ENCODE measurements at places on chromosomes 3 and 15. TPM values are rescaled to one million over a fixed set of nuclear protein-coding genes. Genes with fewer than 3 reads are reported as not detected.

CP gene
- 6.1 TPM for polyA plus RNA-seq

SAMD7 gene
- 0.25 TPM for polyA plus RNA-seq

PRR20G gene
- 10.5 TPM for polyA plus RNA-seq

CAMK2N2 gene
- polyA plus RNA-seq, result 0.40 TPM

GPR160 gene
- polyA plus RNA-seq, result 10.4 TPM

PLSCR2 gene
- 34.8 TPM for polyA plus RNA-seq

SLC9C1 gene
- polyA plus RNA-seq, result 20.0 TPM

CIDEC gene
- 2.9 TPM for polyA plus RNA-seq

C3orf20 gene
- polyA plus RNA-seq, result 16.5 TPM

CPLX3 gene
- polyA plus RNA-seq, result 3.6 TPM

DNA sequence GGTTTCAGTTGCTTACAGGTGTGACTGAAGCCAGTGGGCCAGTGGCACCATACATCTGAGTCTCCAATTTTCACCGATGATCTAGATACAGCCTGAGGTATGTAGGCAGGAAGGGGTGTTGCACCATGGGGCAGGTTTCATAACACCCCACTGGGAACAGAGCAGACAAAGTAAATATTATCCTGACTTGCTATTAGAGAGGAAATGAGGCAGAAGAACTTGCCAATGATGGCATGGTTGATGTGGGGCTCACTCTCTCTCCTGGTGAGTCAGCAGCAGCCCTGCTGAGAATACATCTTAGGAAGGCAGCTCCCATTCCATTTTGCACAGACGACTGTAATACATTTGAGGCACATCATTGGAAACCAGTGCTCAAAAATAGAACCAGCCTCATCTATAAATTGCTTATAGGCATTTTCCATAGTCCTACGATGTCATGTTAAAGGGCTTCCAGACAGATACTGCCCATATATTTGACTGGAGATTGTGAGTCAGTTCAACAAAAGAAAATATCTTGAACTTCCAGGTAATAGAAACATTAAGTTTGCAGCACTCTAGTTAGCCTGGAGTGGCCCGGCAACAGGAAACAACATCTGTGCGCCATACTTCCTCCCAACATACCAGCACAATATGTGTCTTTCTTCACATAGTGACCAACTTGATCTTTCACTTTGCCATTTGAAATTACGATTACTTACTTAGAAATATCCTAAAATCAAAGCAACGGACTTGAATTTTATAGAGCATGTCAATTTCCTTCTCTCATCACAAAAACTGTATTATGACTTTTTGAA is 175.5 kb downstream of the NECTIN3 start:
- no peak for DNase-seq
- no peaks in the 10 kb centered on the region for H3K27me3 ChIP-seq
- H3K4me3 ChIP-seq, result no peak overlapping the region
- no peaks in the 10 kb centered on the region for H3K4me1 ChIP-seq
- no peaks in the 10 kb centered on the region for H3K36me3 ChIP-seq
- no peak overlapping the region for H3K27ac ChIP-seq

- no peaks in the 10 kb centered on the region for H3K36me3 ChIP-seq
- H3K27me3 ChIP-seq, result no peaks in the 10 kb centered on the region
- no peaks in the 10 kb centered on the region for H3K4me1 ChIP-seq
- no peak for DNase-seq
Measured at GRCh38 chr3:190677001-190677400, 163.1 kb downstream of the IL1RAP start.

DNA sequence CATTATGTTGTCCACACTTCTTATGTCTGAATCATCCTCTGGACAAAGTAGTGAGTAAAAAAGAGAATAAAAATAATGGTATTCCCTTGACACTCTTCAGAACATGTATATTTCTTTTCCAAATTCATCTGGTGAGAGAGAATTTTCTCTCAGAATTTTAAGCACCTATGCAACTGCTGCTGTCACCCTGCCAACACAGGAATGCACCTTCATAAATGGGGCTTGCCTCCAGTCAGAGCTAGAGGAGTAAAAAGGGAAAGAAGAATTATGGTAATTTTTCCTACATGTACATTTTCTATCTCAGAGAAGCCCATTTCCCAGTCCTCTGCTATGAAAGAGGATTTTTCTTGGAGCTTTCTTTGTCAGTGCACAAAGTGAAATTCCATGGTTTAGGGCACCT is 92.2 kb upstream of the ALCAM start:
- H3K4me1 ChIP-seq, result no peaks in the 10 kb centered on the region
- H3K27me3 ChIP-seq, result no peaks in the 10 kb centered on the region
- no peak overlapping the region for H3K27ac ChIP-seq
- H3K36me3 ChIP-seq, result no peaks in the 10 kb centered on the region
- no peak overlapping the region for H3K4me3 ChIP-seq

DNA sequence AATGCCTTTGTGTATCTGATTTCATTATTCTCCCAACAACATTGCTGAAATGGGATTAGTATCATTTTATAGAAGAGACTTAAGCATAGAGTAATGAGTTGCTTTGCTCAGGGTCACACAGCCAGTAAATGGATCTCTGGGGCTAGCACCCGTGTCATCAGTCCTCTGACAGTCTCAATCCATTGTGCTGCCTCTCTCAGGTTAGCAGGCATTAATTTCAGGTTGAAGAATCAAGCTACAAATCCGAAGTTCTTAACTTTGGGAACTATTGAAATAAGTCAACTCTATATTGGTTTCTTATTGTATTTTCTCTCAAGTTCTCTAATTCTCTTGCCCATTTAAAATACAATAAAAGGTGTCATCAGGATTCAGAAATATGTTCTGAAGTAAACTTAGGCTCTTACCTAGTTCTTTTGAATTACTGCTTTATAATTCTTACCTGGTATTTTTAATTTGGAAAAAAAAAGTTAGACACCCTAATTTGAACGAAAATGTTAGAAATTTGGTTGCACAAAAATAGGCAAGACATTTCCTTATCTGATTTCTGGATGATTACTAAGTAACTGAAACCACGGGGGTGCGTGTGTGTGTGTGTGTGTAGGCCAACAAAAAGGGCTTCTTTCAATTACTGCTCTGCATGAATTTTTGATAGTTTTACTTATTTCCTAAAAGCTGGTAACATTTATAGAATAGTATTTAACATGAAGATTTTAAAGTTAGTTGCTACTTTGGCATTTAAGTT is 189.8 kb downstream of the MBNL1 start:
- H3K27ac ChIP-seq, result no peak overlapping the region
- H3K36me3 ChIP-seq, result no peaks in the 10 kb centered on the region
- H3K4me1 ChIP-seq, result peaks cover 6% of the 10 kb centered on the region
- no peaks in the 10 kb centered on the region for H3K27me3 ChIP-seq
- no peak for DNase-seq

GRCh38 chr3:185363662-185364203 is 797 bp downstream of the MAP3K13 start:
- peak overlapping the region; percentile 70 for H3K27ac ChIP-seq
- H3K27me3 ChIP-seq, result no peaks in the 10 kb centered on the region
- DNase-seq, result peak; percentile 28
- no peaks in the 10 kb centered on the region for H3K36me3 ChIP-seq
- peak overlapping the region; percentile 42 for H3K4me3 ChIP-seq
- peaks cover 6% of the 10 kb centered on the region for H3K4me1 ChIP-seq

GRCh38 chr15:42890161-42890913 is 30.2 kb downstream of the TTBK2 start:
- DNase-seq, result no peak
- H3K27ac ChIP-seq, result no peak overlapping the region
- H3K36me3 ChIP-seq, result no peaks in the 10 kb centered on the region
- H3K27me3 ChIP-seq, result no peaks in the 10 kb centered on the region

DNA sequence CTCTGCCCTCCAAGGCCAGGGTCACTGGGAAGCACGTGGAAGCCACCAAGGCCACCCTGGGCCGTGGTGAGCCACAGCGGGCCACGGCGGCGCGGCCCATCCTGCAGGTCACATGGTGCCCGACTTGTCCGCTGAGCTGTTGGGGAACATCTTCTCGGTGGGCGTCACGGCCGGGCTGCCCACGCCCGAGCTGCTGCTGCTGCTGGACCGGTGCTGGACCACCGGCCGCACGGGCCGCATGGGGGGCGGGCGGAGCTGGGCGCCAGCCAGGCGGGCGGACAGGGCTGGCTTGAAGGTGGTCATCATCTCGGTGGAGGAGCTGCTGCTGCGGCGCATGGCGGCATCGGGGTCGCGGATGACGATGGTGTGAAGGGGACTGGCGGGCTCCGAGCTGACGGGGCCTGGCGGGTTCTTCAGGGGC is 22.1 kb upstream of the RAD18 start:
- H3K36me3 ChIP-seq, result no peaks in the 10 kb centered on the region
- H3K4me1 ChIP-seq, result no peaks in the 10 kb centered on the region
- no peaks in the 10 kb centered on the region for H3K27me3 ChIP-seq
- no peak for DNase-seq
- no peak overlapping the region for H3K4me3 ChIP-seq

DNA sequence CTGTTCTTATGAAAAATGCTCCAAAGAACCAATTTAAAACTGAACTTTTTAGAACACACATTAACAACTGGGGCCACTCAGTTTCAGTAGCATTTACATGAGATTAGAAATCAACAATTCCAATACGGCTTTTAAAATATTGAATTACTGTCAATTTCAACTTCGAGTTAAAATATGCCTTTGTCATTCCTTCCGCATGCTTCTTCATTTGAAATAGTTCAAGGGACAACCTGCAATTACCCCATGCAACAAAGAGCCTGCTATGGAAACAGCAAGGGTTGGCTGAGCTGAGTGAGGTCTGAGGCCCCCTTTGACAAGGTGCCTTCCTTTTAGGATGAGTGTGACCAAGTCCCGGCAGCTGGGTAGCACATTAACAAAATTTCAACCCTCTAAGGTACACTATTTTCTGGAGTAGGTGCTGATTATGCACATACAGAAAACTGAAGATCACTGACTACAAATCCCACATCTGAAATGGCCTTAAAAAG is 11.6 kb downstream of the PDCD10 start:
- no peak for DNase-seq
- no peak overlapping the region for H3K4me3 ChIP-seq
- no peak overlapping the region for H3K27ac ChIP-seq
- no peaks in the 10 kb centered on the region for H3K36me3 ChIP-seq

GRCh38 chr3:129399895-129400357 is 28.5 kb downstream of the EFCAB12 start:
- peak; percentile 15 for DNase-seq
- H3K4me1 ChIP-seq, result peaks cover 11% of the 10 kb centered on the region
- peak overlapping the region; percentile 81 for H3K27ac ChIP-seq

GRCh38 chr15:60386615-60387014 is 11.2 kb downstream of the ANXA2 start:
- no peak overlapping the region for H3K4me3 ChIP-seq
- DNase-seq, result no peak
- no peaks in the 10 kb centered on the region for H3K36me3 ChIP-seq

DNA sequence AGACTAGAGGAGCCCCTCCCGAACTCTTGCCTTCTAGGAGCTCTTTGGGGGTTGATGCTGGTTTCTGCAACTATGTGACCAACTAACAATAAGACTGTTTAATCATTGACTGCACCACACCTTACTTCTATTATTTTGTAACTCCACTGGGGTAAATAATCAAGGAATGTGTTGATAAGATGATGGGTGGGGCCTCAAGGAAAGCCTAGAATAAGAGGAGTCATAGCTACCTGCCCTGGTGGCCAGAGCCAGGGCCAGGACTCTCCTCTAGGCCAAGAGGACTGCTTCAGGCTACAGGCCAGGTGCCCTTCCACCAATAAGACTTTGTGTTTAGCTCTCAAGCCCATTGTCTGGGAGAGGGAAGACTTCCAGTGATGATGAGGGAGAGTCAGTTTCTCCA is 41.2 kb upstream of the PIAS1 start:
- no peaks in the 10 kb centered on the region for H3K36me3 ChIP-seq
- no peak overlapping the region for H3K27ac ChIP-seq
- H3K4me3 ChIP-seq, result no peak overlapping the region
- H3K27me3 ChIP-seq, result no peaks in the 10 kb centered on the region

- DNase-seq, result peak; percentile 79
- H3K27me3 ChIP-seq, result no peaks in the 10 kb centered on the region
- peak overlapping the region; percentile 100 for H3K27ac ChIP-seq
- peak overlapping the region; percentile 88 for H3K4me3 ChIP-seq
- no peaks in the 10 kb centered on the region for H3K36me3 ChIP-seq
- H3K4me1 ChIP-seq, result peaks cover 46% of the 10 kb centered on the region
Measured at GRCh38 chr15:67838789-67839332, 984 bp downstream of the RNU6-1 start.

DNA sequence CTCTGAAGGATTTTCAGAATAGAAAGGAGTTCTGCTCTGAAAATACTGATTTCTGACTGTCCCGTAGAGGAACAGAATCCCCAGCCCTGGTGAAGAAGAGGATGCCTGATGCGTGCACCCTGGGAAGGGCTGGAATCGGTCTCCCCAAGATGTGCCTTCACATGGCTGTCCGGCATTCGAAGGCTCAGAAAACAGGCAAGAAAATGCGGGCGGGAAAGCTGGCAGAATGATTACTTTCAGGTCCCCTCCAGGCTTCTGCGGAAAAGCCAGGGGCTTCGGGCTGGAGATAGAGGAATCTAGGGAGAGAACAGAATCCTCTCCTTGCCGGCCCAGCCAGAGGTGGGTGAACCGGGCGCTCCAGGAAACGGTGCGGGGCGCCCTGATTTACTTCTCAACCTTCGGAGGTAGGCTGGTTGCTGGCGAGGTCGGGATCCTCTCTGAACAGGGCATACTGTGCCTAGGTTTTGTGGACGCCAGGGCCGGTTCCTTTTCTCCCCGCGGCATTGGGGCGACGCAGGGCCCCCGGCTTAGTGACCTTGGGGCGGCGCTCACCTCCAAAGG is 2.5 kb downstream of the FOXL2NB start:
- no peaks in the 10 kb centered on the region for H3K36me3 ChIP-seq
- peaks cover 25% of the 10 kb centered on the region for H3K4me1 ChIP-seq
- DNase-seq, result no peak
- H3K4me3 ChIP-seq, result peak overlapping the region; percentile 46
- H3K27ac ChIP-seq, result no peak overlapping the region
- H3K27me3 ChIP-seq, result no peaks in the 10 kb centered on the region

- no peaks in the 10 kb centered on the region for H3K27me3 ChIP-seq
- no peaks in the 10 kb centered on the region for H3K4me1 ChIP-seq
- H3K27ac ChIP-seq, result peak overlapping the region; percentile 3
- H3K4me3 ChIP-seq, result no peak overlapping the region
- no peaks in the 10 kb centered on the region for H3K36me3 ChIP-seq
- no peak for DNase-seq
Measured at GRCh38 chr3:71121429-71122167, 461.9 kb downstream of the FOXP1 start.

GRCh38 chr3:130093741-130094391 is 12.2 kb downstream of the ALG1L2 start:
- DNase-seq, result no peak
- no peak overlapping the region for H3K4me3 ChIP-seq
- H3K36me3 ChIP-seq, result no peaks in the 10 kb centered on the region

- H3K27ac ChIP-seq, result no peak overlapping the region
- no peak for DNase-seq
- no peaks in the 10 kb centered on the region for H3K36me3 ChIP-seq
- no peaks in the 10 kb centered on the region for H3K27me3 ChIP-seq
- H3K4me1 ChIP-seq, result no peaks in the 10 kb centered on the region
Measured at GRCh38 chr3:114566767-114567166, 272.9 kb downstream of the TIGIT start.

DNA sequence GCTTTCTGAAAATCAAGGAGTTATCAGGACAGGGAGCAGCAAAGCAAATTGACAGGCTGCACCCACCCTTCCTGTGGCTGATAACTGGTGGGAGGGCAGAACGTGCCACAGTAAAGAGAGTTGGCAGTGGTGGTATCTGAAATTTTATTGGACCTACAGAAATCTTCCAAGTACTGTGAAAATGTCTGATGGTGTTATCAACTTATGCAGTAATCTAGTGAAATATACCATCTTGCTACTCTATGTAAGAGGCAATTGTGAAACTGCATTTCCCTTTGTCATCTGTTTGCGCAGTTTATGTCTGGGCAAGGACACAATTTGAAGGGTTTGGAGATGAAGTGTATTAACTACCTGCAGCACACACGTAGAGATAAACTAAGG is 1.5 kb downstream of the PLCL2 start:
- H3K4me1 ChIP-seq, result peaks cover 7% of the 10 kb centered on the region
- H3K27ac ChIP-seq, result peak overlapping the region; percentile 96
- DNase-seq, result no peak
- H3K36me3 ChIP-seq, result no peaks in the 10 kb centered on the region

Data from testis (tissue), 5 donors.